ENCODE measurements at places on chromosomes 1 and 21.

GRCh38 chr1:62240651-62241370, 46.2 kb downstream of the L1TD1 start:
- no peak for DNase-seq

- no peak for DNase-seq
Observed at GRCh38 chr1:43973981-43974442, 748 bp upstream of the ATP6V0B start.

DNA sequence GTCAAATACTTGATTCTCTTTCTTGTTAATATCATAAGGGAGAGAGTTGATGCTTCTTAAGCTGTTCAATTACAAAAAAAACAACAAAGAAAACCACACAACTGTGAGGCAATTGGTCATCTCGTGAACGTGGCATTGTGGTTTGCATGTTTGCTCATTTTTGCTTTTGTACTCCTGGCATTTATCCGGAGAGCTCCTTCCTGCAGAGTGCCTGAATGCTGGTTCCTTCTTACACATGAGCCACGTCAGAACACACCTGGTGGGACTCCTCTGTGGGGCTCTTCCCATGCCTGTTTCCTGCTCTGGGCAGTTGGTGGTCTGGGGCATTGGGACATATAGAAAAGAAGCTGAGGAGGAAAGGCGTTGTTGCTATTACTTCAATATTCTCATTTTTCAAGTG, 25.7 kb downstream of the KCNK1 start:
- DNase-seq = no peak

DNA sequence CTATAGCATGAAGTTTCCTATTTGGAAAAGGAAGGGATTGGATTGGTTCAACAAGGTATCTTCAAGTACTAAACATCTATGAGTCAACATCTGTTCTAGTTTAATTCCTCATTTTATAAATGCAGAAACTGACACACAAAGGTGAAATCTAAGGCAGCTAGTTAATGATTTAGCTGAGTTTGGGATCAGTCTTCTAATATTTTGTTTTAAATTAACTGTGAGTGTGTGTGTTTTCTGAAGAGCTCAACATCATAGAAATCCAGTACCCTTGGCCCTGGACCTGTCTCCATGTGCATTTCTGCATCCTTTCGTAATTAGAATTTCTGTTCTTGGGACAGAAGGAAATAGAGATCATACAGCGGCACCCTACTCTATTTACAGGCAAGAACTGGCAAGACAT, 105.9 kb downstream of the RGS2 start:
- no peak for DNase-seq

DNA sequence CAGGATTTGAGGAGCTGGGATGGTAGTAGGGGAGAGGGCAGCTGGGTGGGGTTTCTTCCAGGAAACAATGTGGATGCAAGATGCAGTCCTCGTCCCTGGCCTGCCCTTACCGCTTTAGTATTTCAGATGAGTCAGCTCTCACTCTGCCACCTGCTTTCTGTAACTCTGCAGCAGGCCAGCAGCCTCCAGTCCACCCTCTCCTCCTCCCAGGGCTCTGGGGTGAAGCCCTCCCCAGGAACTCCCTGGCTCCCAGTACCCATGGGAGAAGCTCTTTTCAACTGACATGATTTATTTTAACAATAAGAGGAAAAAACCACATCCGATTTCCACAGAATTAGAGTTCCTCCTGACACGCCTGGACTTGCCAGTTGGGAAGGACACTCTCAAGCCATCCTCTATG, 39.0 kb upstream of the IL20 start:
- DNase-seq = no peak

GRCh38 chr1:22567994-22568393, 4.7 kb downstream of the EPHA8 start:
- no peak for DNase-seq

DNA sequence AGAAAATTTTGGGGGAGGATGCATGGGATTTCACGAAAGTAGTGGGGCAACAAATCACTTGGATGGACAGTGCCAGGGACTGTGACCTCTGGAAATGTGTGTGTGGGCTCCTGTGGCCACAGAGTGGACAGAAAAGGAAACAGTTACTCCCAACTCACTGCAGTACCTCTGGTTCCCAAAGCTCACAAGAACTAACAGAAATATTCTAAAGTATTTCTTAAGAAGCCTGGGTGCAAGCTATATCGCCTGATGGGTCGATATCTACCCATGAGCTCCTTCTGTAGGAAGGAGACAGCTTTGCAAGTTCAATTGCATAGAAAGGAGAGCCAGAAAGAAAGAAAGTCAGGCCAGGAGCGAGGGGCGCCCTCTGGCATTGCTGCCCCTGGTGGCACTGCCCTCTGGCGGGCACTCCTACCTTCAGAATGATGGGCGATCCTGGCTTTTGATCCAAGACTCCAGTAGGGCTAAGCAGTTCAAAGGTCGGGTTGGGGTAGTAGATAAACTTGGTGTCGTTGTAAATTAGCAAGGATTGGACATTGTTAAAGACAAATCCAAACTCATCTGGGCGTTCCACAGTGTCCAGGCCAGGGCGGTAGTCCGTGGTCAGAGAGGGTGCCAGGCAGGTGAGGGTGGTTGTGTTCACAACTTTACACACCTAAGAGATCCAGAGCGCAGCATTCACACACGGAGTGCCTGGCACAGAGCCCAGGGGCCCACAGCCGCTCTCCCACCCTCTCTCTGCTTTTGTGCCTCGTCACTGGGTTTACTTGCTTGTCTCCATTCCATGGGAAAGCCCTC, 134.7 kb upstream of the CD34 start:
- DNase-seq = no peak

- DNase-seq = no peak
Observed at GRCh38 chr1:46244656-46245371, 2.7 kb upstream of the RAD54L start.

GRCh38 chr1:208757846-208758245, 513.7 kb upstream of the PLXNA2 start:
- no peak for DNase-seq

- DNase-seq = no peak
Observed at GRCh38 chr1:33275195-33275594, 18.9 kb downstream of the ZNF362 start.

- DNase-seq = no peak
Observed at GRCh38 chr1:173193639-173194038, 13.5 kb downstream of the TNFSF4 start.

GRCh38 chr1:185938396-185938795, 204.2 kb downstream of the HMCN1 start:
- no peak for DNase-seq

GRCh38 chr1:114482585-114482984, 28.4 kb downstream of the TRIM33 start:
- no peak for DNase-seq

GRCh38 chr1:220184506-220184905, 87.7 kb downstream of the RAB3GAP2 start:
- no peak for DNase-seq

DNA sequence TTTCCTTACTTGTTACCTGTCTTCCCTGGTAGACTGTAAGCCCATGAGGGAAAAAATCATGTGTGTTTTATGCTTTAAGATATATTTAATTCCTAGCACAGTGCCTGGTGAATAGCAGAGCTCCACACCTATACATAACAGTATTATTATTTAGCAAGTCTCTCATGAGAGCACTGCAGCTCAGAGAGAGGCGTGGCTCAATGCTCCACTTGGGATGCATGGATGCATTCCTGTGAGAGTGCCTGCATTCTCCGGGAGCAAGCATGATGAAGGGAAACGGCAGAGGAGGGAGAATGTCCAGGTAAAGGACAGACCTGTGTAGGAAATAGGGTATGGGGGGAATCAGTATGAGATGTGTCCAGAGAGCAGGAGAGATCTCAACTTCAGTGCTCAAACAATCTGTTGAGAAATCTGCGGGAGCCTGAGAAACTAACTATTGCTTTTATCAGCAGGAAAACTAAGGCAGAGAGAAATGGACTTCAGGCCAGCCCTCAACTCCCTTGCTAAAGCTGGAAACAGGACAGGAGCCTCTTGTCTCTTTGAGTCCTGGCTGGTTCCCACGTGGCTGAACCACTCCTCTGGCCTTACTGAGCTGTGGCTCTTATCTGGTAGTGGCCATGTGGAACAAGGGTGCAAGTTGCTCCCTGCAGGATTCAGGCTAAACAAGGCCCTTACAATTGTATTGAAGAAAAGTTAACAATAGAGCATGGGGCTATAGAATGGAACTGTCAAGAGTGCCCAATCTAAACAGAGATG, 113.1 kb downstream of the KCNN3 start:
- no peak for DNase-seq

GRCh38 chr1:18144916-18145647, 37.5 kb downstream of the IGSF21 start:
- DNase-seq = no peak
